Activated naive CD4-positive, alpha-beta T cell treated with anti-CD3 and anti-CD28 coated beads, Interleukin-2, amount 50 U/mL, for 72 hours (primary cell): ENCODE measurements at places on chromosomes 16 and 17. TPM values are rescaled to one million over a fixed set of nuclear protein-coding genes. Genes with fewer than 3 reads are reported as not detected.

Gene FAM117A
- total RNA-seq = 25.0 TPM

Gene ZNF469
- 0.07 TPM for total RNA-seq

Gene CTF1
- 0.29 TPM for total RNA-seq

Gene ENPP7
- not detected for total RNA-seq

Gene JPT2
- 66.5 TPM for total RNA-seq

Gene GRAPL
- total RNA-seq = 8.1 TPM

Gene MRPL58
- total RNA-seq = 48.1 TPM

Gene C16orf86
- 2.1 TPM for total RNA-seq

Gene TP53TG3F
- not detected for total RNA-seq

Gene CTRB2
- total RNA-seq = not detected

Gene NPIPA8
- total RNA-seq = 32.4 TPM

- peak; percentile 11 for DNase-seq
Observed at GRCh38 chr16:4846503-4846900, 586 bp downstream of the GLYR1 start.

GRCh38 chr17:14211801-14212200 lies 24.9 kb downstream of the CDRT15 start:
- DNase-seq = no peak

DNA sequence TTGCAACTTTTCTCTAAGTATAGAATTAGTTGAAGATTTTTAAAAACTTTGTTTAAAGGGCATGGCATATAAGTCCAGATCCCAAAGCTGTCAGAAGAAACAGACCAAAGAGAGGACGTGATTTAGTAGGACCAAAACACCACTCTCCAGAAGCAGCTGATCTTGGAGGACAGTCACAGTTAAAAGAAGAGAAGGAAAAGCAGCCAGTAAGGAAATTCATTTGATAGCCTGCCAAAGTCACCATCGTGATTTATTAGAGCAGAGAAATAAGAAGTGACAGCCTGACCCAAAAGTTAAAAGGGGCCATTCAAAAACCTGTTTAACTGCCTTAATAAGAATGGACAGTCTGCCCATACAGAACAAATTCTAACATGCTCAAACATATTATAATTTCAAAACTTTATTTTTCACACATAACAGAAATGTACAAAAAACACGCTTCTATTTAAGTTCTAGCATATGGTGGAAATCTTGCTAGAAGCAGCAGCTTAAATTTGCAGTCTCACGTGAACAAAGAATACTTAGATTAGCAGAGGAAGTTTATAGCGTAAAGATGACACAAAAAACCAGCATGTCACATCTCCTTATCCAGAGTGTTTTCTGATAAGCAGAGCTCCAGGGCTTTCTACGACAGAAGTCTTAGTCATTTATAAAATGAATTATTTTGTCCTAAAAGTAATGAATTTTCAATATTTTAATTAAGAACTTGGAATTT lies 37.2 kb downstream of the TXNDC11 start:
- DNase-seq = no peak

DNA sequence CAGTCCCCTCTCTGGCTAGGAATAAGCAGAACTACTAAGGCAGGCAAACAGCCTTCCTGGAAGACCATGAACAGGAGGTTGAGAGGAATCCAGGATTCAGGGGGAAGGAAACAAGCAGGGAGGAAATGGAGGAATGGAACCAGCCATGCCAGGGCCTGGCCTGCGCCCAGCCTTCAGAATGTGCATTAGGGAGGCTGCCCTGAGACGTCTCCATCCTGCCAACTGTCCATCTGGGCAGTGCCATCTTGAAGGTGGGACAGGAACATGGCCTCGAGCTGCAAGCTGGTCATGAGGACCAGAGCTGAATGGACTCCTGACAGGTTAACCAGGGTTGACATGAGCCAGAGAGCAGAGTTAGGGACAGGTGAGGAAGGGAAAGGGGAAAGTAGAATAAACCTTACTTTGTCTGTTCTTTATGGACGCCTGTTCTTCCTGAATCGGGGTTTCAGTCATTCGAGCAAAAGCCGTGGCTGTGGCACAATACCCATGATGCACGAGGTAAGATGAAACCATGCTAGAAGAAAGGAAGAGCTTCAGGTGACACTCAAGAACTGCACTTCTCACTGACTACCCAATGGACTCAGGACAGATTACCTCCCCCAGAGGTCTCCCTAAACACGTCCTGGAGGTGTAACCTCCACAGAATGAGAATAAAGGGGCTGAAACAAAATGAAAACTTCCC lies 12.1 kb upstream of the GFOD2 start:
- DNase-seq = no peak

DNA sequence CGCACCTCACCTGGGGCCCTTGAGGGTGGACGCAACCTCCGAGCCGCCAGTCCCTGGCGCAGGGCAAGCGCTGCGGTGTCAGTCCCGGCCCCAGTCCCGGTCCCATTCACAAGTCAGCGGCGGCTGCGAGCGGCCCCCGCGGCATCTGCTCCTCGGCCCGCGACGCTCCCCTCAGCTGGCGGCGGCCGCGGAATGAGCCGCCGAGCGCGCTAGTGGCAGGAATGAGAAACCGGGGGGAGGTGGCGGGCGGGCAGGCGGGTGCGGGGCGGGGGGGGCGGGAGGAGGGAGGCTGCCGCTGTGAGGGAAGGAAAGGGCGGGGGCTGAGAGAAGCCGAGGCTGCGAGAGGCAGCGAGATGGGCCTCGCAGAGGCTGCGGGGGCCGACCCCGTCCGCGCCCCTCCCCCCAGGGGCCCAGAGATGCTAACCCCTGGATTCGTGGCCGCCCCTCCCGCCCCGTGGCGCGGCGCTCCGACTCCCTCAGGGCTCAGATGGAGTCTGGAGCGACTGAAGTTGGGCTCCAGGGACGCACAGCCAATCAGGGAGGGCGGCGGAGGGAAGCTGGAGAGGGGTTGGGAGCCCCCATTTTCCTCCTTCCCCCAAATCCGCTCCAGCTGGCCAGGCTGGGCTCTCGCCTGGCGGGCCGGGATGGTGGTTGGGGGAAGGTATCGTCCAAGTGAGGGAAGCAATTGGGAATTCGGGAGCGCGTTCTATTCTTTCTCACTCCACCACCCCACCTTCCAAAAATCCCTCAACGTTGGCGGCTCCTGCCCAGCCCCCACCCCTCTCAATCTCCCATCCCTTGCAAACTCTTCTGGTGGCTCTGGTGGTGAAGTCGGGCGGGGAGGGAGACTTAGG lies at the start of gene CDH11:
CDH11 (minus strand) TSS at position 194 of the 854 bp plus-strand sequence. CDS start 117,194 bp downstream, outside the sequence.
- DNase-seq = no peak

DNA sequence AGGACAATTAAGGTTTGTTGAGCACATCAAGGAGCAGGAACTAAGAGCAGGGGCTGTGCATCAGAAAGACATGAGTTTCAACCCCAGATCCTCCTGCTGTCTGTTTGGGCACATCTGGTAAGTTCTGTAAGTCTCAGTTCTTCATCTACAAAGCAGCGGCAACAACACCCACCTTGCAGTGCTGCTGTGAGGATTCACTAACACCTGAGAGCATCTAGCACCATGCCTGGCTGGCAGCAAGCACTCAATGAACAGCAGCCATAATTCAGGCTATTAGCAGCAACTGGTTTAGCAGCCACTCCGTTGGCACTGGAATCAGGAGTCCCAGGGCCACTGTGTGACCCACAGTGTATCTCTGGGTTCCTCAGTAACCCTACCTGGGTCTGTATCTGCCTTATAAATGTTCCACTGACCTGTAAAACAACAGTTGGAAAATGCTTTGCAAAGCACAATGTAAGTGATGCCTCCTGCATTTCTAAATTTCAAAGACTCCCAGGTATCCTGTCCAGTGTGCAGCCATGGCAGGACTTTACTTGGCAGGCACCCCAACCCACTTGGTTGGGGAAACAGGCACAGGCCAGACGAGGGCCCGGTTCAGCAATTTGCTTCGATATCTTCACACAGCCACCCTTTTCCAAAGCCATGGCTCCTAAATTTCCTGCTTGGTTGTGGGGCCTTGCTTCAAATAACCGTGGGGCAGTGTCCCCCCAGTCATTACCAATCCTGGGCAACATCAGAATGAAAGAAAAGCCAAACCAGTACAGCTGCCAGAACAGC lies 4.2 kb downstream of the ST3GAL2 start:
- no peak for DNase-seq

DNA sequence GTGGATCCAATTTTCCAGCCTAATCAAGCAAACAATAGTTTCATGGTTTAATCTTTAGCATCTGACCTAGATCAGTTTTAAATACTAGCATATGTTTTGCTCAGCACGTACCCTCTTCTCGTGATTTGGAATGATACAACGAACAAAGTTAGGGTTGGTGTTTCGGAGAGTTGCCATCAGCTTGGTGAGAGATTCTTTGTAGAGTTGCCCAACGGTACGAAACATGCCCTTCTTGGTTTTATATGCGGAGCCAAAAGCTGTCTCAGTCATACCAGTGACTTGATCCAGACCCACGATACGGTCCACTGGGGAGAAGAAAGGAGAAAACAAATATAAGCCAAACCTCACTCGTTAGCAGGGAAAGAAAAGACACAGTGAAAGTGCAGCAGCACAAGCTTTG lies 85.3 kb downstream of the NDEL1 start:
- no peak for DNase-seq
